ENCODE measurements at places on chromosomes 11 and 22. TPM values are rescaled to one million over a fixed set of nuclear protein-coding genes. Genes with fewer than 3 reads are reported as not detected.

The FOSL1 gene
- 6.2 TPM for total RNA-seq

The OR5P2 gene
- total RNA-seq, result not detected

The RIN1 gene
- total RNA-seq, result 19.2 TPM

The NCAPH2 gene
- total RNA-seq, result 22.1 TPM

The OR51I1 gene
- total RNA-seq, result not detected

The TSPAN32 gene
- total RNA-seq, result not detected

The OR52H1 gene
- 0.30 TPM for total RNA-seq

The CLMP gene
- 111 TPM for total RNA-seq

The MAJIN gene
- under 0.01 TPM for total RNA-seq

The DLG2 gene
- total RNA-seq, result 2.1 TPM
